ENCODE measurements at places on chromosomes 1 and 21. TPM values are rescaled to one million over a fixed set of nuclear protein-coding genes. Genes with fewer than 3 reads are reported as not detected.

The BCAR3 gene
- total RNA-seq = 11.5 TPM

The KRTAP12-2 gene
- total RNA-seq = not detected

The CFAP141 gene
- total RNA-seq = not detected

The PLA2G2A gene
- 1.9 TPM for total RNA-seq

The AADACL4 gene
- not detected for total RNA-seq

The OR2L5 gene
- total RNA-seq = 0.46 TPM

The LCE1D gene
- not detected for total RNA-seq

The RNF207 gene
- 12.5 TPM for total RNA-seq

The WLS gene
- 55.5 TPM for total RNA-seq

The NOS1AP gene
- total RNA-seq = 0.89 TPM

The COL8A2 gene
- total RNA-seq = 9.8 TPM

The OXCT2 gene
- 1.5 TPM for total RNA-seq

The IL19 gene
- total RNA-seq = not detected

The HIVEP3 gene
- total RNA-seq = 21.2 TPM
